ENCODE measurements at places on chromosomes 4 and X.

- DNase-seq = no peak
These were observed 177.8 kb upstream of the ETNPPL start for GRCh38 chr4:108940634-108941033.

DNA sequence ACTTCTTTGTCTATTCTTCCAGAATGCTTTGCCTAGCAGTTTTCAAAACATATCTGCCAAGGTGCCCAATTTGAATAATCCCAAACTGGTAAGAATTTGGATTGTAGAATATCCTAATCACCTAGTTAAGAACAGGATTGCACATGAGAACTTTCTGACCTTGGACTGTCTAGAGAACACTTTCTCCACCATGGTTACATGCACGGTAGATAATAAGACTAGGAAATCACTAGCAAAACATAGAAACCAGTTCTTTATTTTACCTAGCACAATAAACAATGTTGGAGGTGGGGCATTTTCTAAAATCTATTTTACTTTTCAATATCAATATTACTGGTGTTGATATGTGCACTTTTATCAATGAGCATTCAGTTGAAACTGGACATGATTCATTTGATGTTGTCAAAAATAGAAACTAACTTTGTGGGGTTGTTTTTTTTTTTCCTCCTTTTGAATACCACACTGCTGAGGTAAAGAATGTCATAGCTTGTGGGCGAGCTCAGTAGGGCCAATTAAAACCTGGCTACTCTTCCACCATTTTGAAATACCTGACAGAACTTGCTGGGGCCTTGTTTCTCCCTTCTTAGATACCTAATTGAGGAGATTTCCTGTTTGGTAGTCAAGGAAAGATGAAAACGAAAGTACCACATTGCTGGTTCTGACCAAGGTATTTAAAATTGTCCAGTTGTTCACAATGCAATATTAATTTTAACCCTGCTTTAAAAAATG, 10.4 kb downstream of the MID1IP1 start:
- no peak for DNase-seq

DNA sequence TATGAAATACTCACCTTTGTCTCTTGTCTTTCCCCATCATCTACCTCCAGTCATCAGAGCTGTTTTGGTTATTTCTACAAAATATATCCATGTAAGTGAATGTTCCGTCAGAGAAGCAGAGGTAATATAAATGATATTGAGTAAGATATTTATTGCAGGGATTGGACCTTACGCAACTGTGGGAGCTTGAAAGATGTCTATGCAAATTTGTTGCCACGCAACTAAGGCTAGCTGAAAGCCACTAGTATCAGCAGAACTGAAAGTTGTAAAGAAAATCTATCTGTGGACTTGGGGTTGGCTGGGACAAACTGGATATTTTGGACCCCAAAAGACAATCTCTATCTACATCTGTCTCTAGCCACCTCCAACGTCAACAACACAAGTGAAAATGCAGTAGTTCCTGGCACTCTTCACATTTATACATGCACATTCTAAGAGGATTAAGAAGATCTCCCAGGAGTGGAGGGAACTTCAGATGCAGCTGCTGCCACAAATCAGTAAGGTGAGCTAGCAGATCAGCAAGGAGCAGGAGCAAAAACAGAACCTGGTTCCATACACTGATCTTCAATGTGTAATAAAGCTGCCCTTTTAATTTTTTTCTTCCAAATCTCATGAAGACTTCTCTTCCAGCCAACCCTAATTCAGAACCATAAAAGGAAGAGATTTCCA, 8.5 kb upstream of the CCSER1 start:
- DNase-seq = no peak

- DNase-seq = peak; percentile 28
These were observed 37.7 kb upstream of the RAB33B start for GRCh38 chr4:139416073-139416673.

- no peak for DNase-seq
These were observed 28.3 kb downstream of the SEPTIN11 start for GRCh38 chr4:76977736-76978350.

- DNase-seq = no peak
These were observed 12.2 kb downstream of the FBXW7 start for GRCh38 chr4:152523731-152524130.

DNA sequence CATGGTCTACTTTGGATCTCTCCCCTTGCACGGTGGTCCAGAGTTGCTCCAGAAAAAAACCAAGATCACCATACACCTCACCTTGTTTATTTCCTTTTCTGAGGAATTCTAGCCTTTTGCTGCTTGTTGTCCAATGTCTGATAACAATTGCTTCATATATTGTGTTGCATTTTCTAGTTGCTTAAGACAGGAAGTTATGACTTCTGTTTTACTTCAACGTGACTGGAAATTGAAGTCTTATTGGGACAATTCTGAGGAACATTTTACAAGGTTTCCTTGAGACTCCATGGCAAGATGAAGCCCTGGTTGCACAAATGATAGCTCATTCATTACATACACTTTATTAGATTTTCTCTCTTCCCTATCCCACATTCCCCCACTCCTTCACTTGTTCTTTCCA, 5.2 kb downstream of the CXCL1 start:
- no peak for DNase-seq

DNA sequence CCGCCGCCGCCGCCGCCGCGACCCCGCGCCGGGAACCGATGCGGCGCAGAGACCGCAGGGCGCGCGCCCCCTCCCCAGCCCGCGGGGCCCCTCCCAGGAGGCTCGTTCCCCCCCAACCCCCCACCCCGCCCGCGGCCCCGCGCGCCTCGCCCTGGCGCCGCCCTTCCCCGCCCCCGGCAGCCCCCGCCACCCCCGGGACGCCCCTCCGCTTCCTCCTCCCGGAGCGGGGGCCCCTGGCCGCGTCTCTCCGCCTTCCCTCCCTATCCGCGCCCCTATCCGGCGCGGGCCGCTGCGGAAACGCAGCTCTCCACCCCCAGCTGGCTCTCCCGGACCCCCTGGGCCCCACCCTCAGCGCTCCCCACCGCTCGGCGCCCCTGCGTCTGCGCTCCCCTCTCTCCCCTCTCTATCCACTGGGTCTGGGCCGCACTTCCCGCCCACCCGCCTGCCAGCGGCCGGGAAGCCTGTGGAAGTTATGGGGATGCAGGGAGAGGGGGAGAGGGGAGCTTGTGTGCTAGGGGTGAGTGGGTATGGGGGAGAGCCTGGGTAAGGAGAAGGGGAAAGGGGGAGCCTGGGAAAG, at the start of gene TMEM271:
TSS of gene TMEM271 (minus strand) at position 51 of the 577 bp plus-strand sequence. CDS start 233 bp downstream, outside the sequence.
- no peak for DNase-seq

GRCh38 chr4:87103086-87103485, 117.3 kb downstream of the KLHL8 start:
- DNase-seq = no peak

DNA sequence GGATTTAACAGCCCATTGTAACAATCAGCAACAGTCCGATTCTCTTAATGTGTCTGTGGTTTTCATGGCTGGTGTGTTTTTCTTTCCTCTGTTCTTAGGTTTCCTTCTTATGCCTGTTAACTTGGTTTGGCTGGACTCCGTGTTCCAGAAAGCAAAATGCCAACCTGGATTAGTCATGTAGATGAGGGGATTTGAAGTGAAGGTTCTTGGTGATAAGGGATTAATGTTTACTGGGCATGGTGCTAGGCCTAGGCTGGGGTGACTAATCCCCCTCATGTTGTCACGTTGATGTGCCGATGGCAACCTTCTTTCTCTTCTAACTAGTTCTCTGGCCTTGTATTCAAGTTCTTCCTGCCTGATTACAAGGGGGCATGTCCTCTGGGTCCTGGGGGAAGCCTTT, 85.9 kb downstream of the REPS2 start:
- no peak for DNase-seq

- no peak for DNase-seq
These were observed 194.8 kb downstream of the AFF2 start for GRCh38 chrX:148695255-148695654.

- no peak for DNase-seq
These were observed 9.9 kb downstream of the ARHGAP36 start for GRCh38 chrX:131067846-131068745.

- peak; percentile 18 for DNase-seq
These were observed 30.0 kb downstream of the BBS12 start for GRCh38 chr4:122762520-122762919.

All from HepG2 (cell line).